ENCODE measurements at places on chromosomes 2 and 18.

GRCh38 chr18:3631887-3632286 lies 181.9 kb downstream of the TGIF1 start:
- no peak for DNase-seq

DNA sequence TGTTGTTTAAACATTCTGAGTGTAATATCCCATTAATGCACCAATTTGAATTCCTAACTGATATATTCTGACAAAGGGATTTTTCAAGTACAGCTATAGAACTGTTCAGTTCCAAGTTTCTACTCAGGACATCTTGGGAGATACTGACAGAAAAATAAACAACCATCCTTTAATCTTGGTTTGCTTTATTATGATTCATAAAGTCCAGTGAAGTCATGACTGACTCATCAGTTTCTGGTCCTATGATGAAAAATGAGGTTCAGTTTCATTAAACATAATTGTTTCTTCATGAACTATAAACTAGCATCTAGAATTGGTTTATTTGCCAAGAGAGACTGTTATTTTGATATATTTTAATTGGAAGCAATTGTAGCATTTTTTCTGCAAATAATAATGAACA lies 896.2 kb downstream of the CCDC85A start:
- DNase-seq: peak; percentile 3

DNA sequence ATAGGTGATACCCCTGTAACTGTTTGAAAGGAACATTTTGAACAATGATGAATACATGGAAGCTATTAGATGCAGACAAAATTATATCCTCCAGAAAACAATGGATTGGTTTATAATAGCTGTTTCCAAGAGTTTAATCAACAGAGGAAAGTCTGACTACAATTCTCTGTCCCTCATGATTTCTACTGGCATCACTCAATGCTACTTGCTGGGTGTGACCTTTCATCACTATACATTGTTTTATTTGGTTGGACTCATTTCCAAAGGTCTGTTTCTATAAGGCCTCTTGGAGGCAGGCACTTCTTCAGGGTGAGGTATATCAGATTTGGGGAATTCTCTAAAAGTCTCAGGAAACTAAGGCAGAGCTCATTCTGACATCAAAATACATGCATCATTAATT lies 636.1 kb upstream of the SLC8A1 start:
- no peak for DNase-seq

DNA sequence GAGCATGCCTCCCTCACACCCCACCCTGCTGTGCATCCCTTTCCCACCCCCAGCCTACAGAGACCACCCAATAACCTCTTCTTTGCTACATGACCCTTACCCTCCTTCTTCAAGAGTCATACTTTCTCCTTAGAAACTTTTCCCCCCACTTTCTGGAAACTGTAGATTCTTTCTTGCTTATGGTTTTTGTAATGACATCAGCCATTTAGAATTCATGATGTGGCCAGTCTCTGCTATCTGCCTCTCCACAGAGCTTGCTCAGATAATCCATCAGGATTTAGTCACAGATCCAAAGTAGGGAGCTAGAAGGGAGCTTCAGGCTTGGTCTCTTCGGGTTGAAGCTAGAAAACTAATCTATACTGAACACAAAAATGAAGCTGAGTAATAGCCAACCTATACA lies 36.5 kb downstream of the GALM start:
- DNase-seq: peak; percentile 86

DNA sequence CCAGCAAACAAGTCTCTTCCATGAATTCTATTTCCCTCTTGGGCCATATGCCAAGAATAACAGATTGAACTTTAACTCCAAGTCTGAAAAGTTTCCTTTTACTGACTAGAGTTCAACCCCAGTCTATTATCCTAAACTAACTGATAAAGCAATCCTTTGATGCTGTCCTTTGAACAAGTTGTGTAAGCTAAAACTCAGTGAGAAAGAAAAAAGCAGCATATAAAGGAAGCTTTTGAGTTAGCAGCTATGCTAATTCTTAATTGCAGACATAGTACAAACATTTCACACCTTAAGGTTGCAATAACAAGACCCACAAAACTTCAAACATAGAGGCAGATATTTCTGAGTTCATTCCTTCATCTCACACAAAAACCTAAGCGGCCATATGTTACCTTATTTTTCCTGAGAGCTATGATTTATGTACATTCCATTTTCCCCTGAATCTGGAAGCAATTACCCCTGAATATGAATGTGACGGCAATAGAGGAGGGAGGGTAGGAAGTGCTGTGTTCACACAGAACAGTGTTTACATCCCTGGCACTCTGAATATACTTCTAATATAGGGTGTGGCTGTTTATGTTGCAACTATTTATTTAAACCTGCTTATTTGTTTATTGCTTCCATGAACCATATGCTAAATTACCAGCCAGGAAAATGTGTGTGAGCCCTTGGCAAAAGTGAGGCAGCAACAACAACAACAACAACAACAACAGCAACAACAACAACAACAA lies 180.6 kb downstream of the IRS1 start:
- DNase-seq: no peak

DNA sequence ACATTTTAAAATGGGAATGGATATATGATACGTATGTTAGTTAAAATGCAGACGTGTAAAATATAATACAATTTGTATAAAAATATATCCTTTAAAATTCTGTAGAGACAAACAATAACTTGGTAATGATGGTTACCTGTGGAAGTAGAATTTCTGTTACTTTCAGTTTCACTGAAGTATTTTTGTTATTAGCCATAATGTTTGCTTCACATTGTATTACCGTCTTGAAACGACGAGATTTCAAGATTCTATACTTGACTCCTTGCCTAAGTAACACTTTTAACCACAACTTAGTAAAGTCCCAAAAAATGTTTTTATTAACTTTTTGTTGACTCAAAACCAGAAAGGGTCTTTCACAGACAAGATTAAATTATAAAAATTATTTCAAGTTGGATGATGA lies 488.3 kb upstream of the VRK2 start:
- DNase-seq: no peak

DNA sequence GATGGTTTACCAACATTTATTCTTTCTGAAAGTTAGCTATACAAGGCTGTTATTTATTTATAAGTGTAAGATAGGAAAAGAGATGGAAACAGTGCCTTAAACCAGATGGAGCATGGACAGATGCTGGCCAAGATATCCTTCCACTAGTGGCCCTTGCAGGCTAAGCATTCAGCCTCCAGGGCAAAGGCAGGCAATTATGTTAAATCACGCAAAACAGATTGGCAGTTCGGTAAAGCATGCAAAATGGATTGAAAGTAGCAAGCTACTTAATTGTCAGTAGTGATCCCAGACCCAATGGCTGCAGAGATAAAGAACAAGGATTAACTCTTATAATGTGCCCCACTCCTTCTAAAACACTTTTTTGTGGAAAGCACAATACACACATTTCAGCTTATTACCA lies 105.4 kb upstream of the MAP4K3 start:
- no peak for DNase-seq

DNA sequence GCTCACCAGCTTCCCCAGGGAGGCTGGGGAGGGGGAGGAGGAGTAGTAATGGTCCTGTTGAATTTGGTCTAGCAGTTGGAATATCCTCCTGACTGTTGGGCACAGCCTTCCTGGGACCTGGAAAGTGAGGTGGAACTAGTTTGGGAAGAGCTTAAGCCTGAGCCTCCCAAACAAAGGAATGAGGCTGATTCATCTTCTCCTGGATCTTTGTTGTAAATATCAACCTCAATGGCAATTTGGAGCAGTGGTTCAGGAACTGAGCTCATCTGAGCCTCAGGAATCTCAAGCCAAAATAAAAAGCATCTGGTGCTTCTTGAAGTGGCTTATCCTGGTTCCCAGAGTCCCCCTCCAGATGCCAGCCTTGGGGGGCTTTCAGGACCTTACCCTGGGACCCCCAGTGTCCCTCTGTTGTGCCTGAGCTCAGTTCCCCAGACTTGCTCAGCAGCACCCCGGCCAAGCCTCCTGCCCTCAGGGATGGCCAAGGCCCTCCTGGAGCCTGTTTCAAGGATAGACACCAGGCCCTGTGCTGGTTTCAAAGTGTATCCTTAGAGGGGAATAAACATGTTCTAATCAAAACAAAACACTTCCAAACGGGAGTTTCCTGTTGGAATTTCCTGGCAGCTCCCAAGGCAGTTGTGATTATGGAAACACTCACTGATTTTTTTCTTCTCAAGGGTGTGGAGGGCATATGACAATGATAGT lies 112.6 kb downstream of the DDX1 start:
- no peak for DNase-seq

DNA sequence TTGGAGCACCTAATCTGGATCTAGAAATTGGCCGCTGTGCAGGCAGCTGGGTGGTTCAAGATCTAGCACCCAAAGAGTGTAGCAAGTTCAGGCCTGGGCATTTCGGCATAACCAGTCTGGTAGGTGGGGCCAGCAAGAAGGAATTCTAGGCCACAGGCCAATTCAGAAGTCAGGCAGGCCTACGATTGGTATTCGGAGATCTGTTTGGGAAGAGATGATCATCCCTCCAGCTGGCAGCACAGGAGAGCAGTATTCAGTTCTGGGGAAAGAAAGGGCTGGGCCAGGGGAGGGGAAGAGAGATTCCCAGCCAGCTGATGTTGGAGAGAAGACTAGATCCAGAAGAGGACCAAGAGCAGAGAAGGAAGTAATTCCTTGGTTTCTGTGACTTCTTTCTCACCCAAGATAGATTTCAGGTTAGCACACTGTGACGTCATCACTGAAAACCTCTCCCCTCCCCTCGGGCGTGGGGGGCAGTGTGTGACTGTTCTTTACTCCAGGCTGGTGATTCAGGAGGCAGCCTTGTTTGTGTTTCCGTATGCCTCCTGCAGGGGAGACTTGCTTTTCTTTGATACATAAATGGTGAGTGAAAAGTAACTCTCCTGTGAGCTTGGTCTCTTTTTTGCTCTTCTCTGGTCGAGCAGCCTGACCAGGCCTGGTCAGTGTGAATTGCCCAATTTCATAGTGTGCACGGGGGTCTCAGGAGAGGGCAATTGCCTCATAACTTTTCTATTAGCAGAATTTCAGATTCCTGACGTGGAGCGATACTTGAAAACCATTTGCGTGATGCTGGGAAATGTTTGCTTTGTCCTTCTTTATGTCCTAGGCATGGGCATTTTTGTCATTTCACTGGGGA lies 61.1 kb downstream of the MEIS1 start:
- DNase-seq: peak; percentile 73

DNA sequence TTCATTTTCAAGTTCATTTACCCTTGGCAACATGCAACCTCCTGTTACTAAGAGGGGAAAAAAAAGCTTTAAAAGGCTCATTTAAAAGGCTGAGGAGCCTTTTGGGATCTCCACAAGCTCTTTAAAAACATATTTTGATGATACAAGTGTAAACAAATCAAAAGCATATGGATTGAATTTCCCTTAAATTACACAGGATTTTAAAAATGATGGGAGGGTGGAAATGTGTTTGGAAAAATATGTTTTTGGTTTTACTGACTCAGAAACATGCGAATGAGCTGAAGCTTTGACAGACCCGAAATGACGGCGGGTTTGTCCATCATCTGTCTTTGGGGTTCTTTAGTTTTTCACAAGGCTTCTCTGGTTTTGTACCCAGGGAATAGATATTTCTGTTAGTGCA lies 180.6 kb upstream of the CCDC68 start:
- no peak for DNase-seq

- DNase-seq: no peak
These were observed 63.3 kb downstream of the LIPG start for GRCh38 chr18:49625021-49625691.
